HepG2 (cell line): ENCODE measurements at places on chromosomes 16 and 17. TPM values are rescaled to one million over a fixed set of nuclear protein-coding genes. Genes with fewer than 3 reads are reported as not detected.

The RNF167 gene
- 35.7 and 44.1 TPM in 2 replicates for total RNA-seq

The CSH1 gene
- not detected in 2 replicates for total RNA-seq

- H3K4me1 ChIP-seq: peaks cover 14% of the 10 kb centered on the region
- no peak within 1 kb of the TSS for H3K4me3 ChIP-seq
- no peak for DNase-seq
Observed at GRCh38 chr16:27401768-27402568, at the start of gene IL21R. Gene IL21R, plus strand, starts transcription at chr16:27402174. Its CDS starts 27,898 bp downstream, at chr16:27430072.

DNA sequence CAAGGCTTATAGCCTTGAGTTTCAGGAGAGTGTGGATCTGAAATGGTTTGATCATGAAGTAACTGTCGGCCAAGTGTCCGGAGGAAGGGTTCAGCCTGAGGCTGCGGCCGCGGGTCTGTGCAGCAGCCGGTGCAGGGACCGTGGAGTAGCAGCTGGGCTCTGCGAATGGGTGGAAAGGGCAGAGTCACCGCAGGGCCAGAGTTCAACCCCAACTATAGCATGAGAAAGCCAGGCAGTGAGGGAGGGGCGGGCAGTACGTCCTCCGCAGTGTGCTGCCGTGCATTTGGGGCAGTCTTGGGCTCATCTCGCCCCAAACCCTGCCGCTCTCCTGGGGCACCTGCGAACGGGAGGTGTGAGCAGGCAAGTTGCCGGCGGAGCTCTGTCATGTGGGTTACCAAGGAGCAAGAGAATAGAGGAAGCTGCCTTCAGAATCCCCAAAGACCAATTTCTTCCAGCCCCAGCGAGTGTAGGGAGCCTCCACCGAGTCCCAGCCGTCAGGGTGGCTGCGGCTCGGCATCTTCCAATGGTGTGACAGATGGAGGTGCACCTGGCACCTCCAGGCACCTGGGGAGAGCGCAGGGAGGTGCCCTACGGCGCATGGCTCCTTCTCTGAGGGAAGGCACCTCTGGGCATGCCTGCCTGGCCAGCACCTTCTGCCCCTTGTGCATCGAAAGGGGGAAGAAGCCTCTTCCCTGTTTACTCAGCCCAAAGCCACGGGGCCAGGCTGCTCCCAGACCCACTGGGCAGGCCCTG lies 87.3 kb downstream of the RPA1 start:
- peak overlapping the region; percentile 32 for H3K4me3 ChIP-seq
- peaks cover 7% of the 10 kb centered on the region for H3K27me3 ChIP-seq
- H3K36me3 ChIP-seq: no peaks in the 10 kb centered on the region

GRCh38 chr17:19461116-19461515 lies 50.1 kb downstream of the RNF112 start:
- no peaks in the 10 kb centered on the region for H3K36me3 ChIP-seq
- H3K27ac ChIP-seq: no peak overlapping the region
- H3K4me3 ChIP-seq: no peak overlapping the region
- no peak for DNase-seq
- H3K4me1 ChIP-seq: no peaks in the 10 kb centered on the region

GRCh38 chr17:10616502-10617119 lies 40.5 kb downstream of the MYH3 start:
- no peak overlapping the region for H3K4me3 ChIP-seq
- no peak overlapping the region for H3K27ac ChIP-seq
- no peaks in the 10 kb centered on the region; the same call in 1 of the 2 replicates for H3K27me3 ChIP-seq

DNA sequence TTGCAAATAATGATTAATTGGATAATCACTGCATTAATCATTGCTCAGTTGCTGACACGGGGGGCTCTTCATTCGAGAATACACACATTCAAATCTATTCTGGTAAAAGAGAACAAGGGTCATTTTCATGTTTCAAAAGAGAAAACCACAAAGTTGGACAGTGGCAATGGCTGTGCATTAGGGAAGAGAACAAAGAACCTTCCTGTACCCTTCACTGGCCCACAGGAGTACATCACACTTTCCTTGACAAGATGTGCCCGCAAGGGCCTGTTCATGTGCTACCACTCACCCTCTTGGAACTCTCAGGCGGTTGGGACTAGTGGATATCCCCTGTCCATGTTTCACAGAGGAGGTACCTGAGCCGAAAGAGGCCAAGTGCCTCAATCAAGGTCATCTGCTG lies 223.2 kb downstream of the ZFHX3 start:
- DNase-seq: no peak
- H3K27ac ChIP-seq: no peak overlapping the region
- no peak overlapping the region for H3K4me3 ChIP-seq
- H3K4me1 ChIP-seq: no peaks in the 10 kb centered on the region
- peaks cover 24% of the 10 kb centered on the region for H3K36me3 ChIP-seq

DNA sequence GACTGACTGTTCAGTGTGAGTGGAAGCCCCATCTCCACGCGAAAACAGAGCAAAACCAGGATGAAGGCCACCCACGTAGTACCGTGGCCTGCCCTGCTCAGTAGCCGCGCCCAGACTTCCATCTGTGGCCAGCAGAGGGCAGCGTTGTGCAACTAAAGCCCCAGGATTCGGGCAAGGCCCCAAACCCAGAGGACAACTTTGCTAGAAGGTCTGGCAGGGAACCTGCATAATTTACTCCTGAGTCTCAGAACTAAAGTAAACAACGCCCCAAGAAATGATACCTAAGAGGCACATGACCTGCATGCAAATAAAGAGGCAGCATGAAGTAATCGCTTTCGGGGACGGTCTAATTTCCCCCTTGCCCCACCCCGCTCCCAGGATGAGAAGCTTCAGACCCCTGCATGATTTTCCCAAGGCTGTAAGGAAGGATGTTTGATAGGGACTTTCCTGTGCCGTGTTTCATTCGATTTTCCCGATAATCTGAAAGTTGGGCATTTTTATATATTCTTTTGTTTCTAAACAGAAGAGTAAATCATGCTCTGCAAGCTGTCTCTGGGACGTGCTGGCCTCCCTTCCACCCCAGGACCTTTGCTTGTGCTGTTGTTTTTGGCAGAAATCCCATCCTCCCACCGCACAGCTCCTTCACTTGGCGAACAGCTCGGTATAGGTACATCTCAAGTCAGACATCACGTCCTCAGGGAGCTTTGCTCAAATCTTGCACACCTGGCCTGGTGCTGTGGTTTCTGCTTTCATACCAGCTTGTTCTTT lies 18.6 kb downstream of the HSBP1 start:
- H3K4me3 ChIP-seq: no peak overlapping the region
- no peak overlapping the region for H3K27ac ChIP-seq

DNA sequence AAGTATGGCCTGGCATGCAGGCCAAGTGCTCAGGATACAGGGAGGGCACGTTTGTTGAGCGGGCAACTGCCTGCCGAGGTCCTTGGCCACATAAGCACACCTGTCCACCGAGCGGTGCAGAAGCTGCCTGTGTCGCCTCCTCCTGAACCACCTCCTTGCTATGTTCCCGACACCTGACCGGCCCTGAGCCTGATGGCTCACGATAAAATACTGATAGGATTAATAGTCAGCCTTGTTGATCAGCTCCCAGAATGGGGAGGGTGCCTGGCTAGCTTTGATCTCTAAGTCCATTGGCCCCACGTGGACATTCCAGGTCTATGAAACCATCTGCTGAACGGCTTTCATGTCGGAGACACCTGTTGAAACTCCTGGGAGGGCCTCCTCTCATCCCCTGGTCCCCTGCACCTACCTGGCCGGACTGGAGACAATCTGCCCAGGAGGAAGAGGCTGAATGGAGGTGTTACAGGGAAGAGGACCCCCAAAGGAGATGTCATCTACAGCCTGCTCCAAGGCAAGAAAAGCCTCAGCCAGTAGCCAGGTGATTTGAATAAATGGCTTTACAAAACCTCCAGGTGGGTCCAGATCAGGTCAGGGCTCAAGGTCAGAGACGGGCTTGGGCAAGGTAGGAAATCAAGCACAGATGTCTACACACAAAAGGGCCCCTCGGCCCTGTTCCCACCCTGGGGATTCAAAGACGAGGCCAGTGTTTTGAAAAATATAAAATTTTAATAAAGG lies 33.4 kb downstream of the AXIN2 start:
- peaks cover 76% of the 10 kb centered on the region for H3K4me1 ChIP-seq
- H3K4me3 ChIP-seq: no peak overlapping the region
- peaks cover 43% of the 10 kb centered on the region for H3K36me3 ChIP-seq
- no peaks in the 10 kb centered on the region for H3K27me3 ChIP-seq
- peak overlapping the region; percentile 7 for H3K27ac ChIP-seq
- DNase-seq: peak; percentile 72

- H3K4me1 ChIP-seq: peaks cover 61% of the 10 kb centered on the region
- H3K36me3 ChIP-seq: no peaks in the 10 kb centered on the region
- H3K27ac ChIP-seq: no peak overlapping the region
- H3K27me3 ChIP-seq: no peaks in the 10 kb centered on the region
- no peak for DNase-seq
- H3K4me3 ChIP-seq: no peak overlapping the region
Observed at GRCh38 chr17:65633146-65633881, 71.9 kb upstream of the AXIN2 start.

DNA sequence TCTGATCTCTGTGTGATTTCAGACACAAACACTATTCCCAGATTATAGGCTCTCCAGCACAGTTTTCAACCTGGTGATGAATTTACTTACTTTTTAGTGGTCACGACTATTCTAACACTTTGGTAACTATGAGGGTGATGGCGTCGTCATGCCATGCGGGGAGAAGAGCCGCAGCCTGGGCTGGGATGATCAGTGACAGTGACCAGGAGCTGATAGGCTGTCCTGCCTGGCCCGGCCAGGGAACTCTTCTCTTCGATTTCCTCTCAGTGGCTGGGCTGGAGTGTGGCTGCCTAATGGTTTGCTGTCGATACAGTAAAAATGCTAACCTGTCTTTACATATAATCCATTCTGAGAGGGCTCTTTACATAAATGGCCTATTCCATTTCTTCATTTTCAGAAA lies 113.1 kb downstream of the IRX3 start:
- no peak overlapping the region for H3K4me3 ChIP-seq
- DNase-seq: no peak
- no peaks in the 10 kb centered on the region for H3K27me3 ChIP-seq
- no peaks in the 10 kb centered on the region for H3K36me3 ChIP-seq
- peak overlapping the region; percentile 97 for H3K27ac ChIP-seq

DNA sequence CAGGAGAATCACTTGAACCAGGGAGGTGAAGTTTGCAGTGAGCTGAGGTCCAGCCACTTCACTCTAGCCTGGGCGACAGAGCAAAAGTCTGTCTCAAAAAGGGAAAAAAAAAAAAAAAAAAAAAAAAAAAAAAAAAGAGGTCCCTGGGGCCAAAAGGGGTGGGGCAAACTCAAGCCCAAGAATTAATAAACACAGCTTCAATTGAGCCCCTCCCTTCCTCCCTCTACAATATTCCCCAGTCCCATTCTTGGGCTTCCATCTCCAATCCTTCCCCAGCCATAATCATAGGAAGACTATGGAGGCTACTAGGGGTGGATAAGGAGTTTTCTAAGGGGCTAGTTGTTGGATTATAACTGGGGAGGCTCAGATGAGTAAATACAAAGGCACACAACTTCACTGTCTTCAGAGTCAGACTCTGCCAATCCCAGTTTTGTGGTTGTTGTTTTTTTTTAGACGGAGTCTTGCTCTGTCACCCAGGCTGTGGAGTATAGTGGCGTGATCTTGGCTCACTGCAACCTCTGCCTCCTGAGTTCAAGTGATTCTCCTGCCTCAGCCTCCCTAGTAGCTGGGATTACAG lies 9.5 kb downstream of the CAVIN1 start:
- H3K27ac ChIP-seq: no peak overlapping the region
- H3K36me3 ChIP-seq: peaks cover 6% of the 10 kb centered on the region
- no peaks in the 10 kb centered on the region for H3K4me1 ChIP-seq
- no peak overlapping the region for H3K4me3 ChIP-seq

GRCh38 chr17:27478901-27479538 lies 22.8 kb downstream of the KSR1 start:
- H3K27ac ChIP-seq: no peak overlapping the region
- 0 out of 2 replicates have a peak, but pooled peaks cover 2% of the 10 kb centered on the region for H3K4me1 ChIP-seq
- H3K4me3 ChIP-seq: no peak overlapping the region
- H3K36me3 ChIP-seq: no peaks in the 10 kb centered on the region

- no peaks in the 10 kb centered on the region for H3K36me3 ChIP-seq
- no peak overlapping the region for H3K27ac ChIP-seq
- no peak for DNase-seq
- no peak overlapping the region for H3K4me3 ChIP-seq
Observed at GRCh38 chr16:9241177-9241576, 149.7 kb downstream of the HAPSTR1 start.

The NPTX1 gene
- total RNA-seq: not detected in 2 replicates

The KRT15 gene
- total RNA-seq: 0.46 and 0.94 TPM in 2 replicates

The ST6GALNAC2 gene
- 0.49 and 0.84 TPM in 2 replicates for total RNA-seq

The FZD2 gene
- 0.13 TPM in 1 of 2 replicates, not detected in the other for total RNA-seq

- no peak overlapping the region for H3K4me3 ChIP-seq
- no peak for DNase-seq
- H3K27me3 ChIP-seq: peaks cover 19% of the 10 kb centered on the region
- no peak overlapping the region for H3K27ac ChIP-seq
- no peaks in the 10 kb centered on the region for H3K36me3 ChIP-seq
Observed at GRCh38 chr17:58318065-58318481, 10.5 kb downstream of the TSPOAP1 start.

DNA sequence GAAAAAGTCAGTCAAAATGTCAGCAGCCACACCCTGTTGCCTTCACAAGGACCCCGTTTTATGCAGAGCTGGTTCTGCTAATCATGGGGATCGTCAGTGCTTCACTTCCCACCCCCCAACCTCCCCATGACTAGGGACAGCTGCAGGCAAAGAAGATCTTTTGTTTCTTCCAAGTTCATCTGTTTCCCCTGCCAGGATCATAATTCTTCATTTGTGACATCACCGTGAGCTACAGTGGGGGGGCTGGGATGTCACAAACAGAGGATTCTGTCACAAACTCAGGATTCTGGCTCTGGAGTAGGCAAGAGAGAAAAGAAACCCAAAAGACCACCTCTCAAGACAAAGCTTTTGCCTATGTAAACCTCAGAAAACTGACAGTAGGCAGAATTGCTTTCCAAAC lies 24.7 kb downstream of the DNAJC7 start:
- no peak overlapping the region for H3K27ac ChIP-seq
- H3K4me3 ChIP-seq: no peak overlapping the region
- H3K36me3 ChIP-seq: peaks cover 84% of the 10 kb centered on the region
- H3K4me1 ChIP-seq: peaks cover 36% of the 10 kb centered on the region
- DNase-seq: no peak
- H3K27me3 ChIP-seq: no peaks in the 10 kb centered on the region

DNA sequence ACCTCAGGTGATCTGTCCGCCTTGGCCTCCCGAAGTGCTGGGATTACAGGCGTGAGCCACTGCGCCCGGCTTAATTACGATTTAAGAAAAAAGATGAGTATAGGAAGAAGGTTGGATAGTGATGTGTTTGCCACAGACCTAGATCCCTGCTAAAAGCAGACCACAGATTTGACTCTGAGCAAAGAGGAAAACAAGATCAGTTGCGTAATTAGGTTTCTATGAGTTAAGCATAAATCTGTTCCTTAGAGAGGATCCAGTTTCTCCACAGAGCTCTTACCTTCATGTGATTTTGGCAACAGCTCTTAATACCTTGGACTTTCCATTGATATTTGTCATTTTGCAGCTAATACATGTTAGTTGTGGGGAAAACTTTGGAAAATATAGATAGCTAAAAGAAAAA lies 31.1 kb downstream of the CDH1 start:
- H3K36me3 ChIP-seq: no peaks in the 10 kb centered on the region
- no peak for DNase-seq
- no peak overlapping the region for H3K27ac ChIP-seq
- no peak overlapping the region for H3K4me3 ChIP-seq

GRCh38 chr17:39099663-39100286 lies 51.7 kb downstream of the PLXDC1 start:
- H3K4me1 ChIP-seq: peaks cover 18% of the 10 kb centered on the region
- DNase-seq: no peak
- H3K36me3 ChIP-seq: no peaks in the 10 kb centered on the region
- H3K27me3 ChIP-seq: peaks cover 58% of the 10 kb centered on the region
- H3K4me3 ChIP-seq: no peak overlapping the region
- no peak overlapping the region for H3K27ac ChIP-seq

The ENPP7 gene
- 0.76 and 2.2 TPM in 2 replicates for total RNA-seq

The FA2H gene
- not detected in 2 replicates for total RNA-seq

The RAMP2 gene
- 0.74 and 1.4 TPM in 2 replicates for total RNA-seq

GRCh38 chr16:73057291-73058210 lies 9.6 kb upstream of the ZFHX3 start:
- peak overlapping the region; percentile 82 for H3K27ac ChIP-seq
- no peaks in the 10 kb centered on the region for H3K36me3 ChIP-seq
- peak overlapping the region; percentile 75 for H3K4me3 ChIP-seq

The PYCARD gene
- total RNA-seq: 4.4 and 4.8 TPM in 2 replicates
